ENCODE measurements at places on chromosomes 16 and 17. TPM values are rescaled to one million over a fixed set of nuclear protein-coding genes. Genes with fewer than 3 reads are reported as not detected.

PHKB gene
- total RNA-seq = 22.5 TPM

CCL4 gene
- 4.6 TPM for total RNA-seq

KRTAP9-4 gene
- total RNA-seq = not detected

FDXR gene
- total RNA-seq = 67.6 TPM
